Activated effector memory CD4-positive, alpha-beta T cell treated with anti-CD3 and anti-CD28 coated beads, Interleukin-2, amount 50 U/mL, for 16 hours (primary cell): ENCODE measurements at places on chromosomes 11 and 22.

DNA sequence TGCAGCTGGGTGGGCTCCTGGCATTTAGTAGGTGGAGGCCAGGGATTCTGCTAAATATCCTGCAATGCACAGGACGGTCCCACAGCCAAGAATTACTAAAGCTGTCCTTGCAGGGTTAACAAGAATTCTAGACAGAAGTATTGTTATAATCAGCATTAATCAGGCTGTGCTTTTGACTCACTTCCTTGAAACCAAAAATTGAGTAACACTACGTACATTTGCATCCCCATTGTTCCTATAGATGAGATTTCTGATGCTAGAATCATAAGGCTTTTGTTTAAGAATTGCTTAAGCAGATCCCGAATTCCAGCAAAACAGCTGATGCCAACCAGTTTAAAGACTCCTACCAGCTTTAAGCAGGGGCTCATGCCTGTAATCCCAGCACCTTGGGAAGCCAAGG, 11.4 kb downstream of the SLC6A5 start:
- no peak for DNase-seq

DNA sequence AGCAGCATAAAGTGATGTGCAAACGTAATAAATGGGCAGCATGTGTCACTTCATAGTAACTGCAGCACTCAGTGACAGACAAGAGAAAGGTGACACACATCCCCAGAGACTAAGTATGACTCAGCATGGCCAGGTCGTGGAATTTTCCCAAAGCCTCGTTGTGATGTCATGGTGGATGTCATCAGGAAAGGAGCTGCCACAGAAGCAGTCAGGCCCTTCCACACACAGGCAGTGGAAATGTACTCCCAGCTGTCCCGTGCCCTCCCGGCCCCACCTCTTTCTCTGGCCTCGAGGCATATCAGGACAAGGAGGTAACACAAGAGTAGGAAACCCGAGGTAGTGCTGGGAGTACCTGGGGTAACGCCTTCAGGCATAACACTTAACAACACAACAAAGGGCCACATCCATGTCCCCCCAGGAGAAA, 8.1 kb downstream of the PC start:
- peak; percentile 68 for DNase-seq

- peak; percentile 59 for DNase-seq
Measured at GRCh38 chr22:35308480-35309021, 8.9 kb downstream of the TOM1 start.

DNA sequence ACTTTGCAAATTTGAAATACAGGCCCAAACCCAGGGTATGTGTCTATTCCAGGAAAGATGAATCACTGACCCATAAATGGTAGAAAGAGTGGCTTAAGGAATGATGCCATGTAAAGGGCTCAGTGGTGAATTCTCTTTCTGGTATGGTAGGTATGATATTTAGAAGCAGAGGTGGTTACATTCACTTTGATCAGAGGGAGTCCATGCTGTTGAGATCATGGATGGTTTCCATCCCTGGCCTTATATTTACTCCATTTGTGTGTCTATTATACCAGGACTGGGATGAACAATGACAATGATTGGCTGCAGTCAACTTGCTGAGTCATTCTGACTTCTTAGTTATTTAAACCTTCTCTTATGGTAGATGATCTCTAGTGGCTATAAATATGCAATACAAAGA, 419.8 kb upstream of the LRRC4C start:
- DNase-seq = no peak

DNA sequence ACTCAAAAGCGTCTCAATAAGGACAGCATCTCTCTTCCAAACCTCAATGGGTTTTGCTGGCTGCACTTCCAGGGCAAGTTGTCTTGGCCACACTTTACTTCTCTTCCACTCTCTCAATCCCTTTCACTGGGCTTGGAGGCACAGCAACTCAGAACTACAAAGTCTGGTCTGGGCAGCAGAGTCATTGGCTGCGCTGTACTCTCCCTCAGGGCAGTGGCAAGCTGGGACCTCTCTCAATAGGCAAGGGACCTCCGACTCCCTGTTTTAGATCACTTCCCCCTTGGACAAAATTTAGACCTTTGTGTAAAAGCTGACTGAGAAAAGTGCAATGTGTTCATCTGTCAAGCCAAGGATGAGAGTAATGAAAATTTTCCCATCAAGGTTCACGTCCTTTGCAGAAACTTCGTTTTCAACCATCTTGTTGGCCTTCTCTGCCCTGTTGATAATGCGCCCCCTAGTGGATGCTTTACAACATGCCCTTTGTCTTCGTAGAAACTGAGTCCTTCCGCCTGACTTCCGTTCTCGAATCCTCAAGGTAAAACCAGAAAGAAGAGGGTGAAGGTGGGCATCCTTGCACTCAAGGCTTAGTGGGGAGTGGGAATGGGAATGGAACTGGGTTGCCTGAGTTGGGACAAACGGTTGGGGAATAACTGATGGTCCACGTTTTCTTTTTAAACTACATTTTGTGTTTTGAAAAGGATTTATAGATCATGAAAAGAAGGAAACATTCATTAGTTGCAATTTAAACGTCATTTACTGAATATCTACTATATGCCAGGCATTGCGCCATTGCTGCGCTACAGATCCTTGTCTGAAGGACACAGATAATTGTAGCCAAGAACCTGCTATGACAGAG, 99.1 kb downstream of the CD44 start:
- DNase-seq = peak; percentile 76

GRCh38 chr11:31804312-31805036, 6.6 kb downstream of the PAX6 start:
- DNase-seq = no peak

GRCh38 chr11:22430639-22431038, 92.5 kb downstream of the SLC17A6 start:
- DNase-seq = no peak

DNA sequence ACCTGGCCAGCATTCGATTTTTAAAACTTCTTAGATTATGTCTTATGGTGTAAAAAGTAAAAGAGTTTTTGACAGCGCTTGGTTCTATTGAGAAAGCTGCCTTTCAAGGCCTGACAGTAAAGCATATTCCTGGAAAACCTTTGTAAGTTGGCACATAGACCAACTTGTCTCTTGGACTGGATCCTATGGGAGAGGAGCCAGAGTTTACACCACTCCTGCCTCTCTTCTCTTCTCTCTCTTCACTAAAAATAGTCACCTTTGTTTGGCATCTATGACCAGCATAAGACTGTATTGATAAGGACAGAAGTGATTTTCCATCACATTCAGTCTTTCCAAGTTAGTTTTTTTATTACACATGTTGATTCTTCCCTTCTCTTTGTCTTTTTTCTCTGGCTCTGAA, 33.7 kb downstream of the CSRP3 start:
- DNase-seq = no peak

DNA sequence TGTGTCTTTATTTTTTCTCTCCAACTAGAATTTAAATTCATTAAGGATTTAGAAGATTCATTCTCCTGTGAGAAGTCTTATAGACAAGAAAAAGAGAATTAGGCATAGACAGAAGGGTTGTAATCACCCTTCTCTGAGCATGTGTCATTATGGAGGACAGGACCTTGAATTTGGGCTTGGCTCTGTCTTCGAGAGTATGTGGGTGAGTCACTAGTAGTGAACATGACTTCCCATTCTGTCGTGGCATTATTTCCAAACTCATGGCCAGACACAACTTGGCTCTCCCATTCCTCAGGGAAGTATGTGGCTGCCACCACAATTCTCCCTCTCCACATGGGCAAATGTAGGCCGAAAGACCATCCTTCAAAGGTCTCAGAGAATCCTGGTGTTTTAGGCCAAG, 14.3 kb upstream of the ANKK1 start:
- DNase-seq = no peak

DNA sequence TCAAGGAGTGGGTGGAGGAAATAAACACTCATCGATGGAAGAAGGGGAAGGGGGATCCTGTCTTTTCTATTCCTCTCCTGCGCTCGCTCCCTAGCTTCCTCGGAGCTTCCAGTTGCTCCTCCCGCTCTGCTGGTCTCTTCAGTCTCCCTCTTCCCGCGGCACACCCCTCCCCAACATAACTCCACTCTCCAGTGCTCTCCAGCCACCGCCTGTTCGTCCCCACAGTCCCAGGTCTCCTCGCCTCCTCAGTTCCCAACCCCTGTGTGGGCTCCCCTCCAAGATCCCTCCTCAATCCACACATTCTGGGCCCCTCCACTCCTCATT, 438 bp downstream of the ZW10 start:
- DNase-seq = no peak

DNA sequence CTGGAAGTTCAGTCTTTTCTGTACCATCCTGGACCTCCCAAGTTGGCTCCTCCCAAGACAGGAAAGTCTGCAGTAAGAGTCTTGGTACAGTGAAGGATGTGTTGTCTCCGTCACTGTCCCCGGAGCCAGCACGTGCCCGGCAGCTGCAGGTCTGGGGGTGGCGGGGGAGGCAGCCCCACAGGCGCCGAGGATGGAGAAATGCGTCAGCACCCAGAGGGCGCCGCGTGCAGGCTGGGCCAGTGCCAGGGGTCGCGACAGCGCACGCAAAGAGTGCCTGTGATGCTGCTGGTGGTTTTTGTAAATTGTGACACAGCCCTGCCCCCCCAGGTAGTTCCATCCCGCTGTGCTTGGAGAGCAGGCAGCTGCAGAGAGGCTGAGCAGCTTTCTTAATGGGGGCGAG, 1200.5 kb downstream of the BRD1 start:
- no peak for DNase-seq
